ENCODE measurements at places on chromosomes 12 and 14. TPM values are rescaled to one million over a fixed set of nuclear protein-coding genes. Genes with fewer than 3 reads are reported as not detected.

The AVPR1A gene
- 0.37 TPM for total RNA-seq

The AMN gene
- 0.22 TPM for total RNA-seq

The SLC25A21 gene
- 2.9 TPM for total RNA-seq

The FOXN3 gene
- 12.7 TPM for total RNA-seq

The LAG3 gene
- total RNA-seq, result under 0.01 TPM

The LRTM2 gene
- total RNA-seq, result not detected
